ENCODE measurements at places on chromosomes 12 and 14.
A peak's percentile ranks its signal among the peaks of the same experiment; 100 is the strongest.

GRCh38 chr14:80536456-80536855 lies 325.2 kb upstream of the DIO2 start:
- DNase-seq: no peak

- DNase-seq: peak; percentile 58
Measured at GRCh38 chr12:49776413-49776812, 35.1 kb downstream of the TMBIM6 start.

DNA sequence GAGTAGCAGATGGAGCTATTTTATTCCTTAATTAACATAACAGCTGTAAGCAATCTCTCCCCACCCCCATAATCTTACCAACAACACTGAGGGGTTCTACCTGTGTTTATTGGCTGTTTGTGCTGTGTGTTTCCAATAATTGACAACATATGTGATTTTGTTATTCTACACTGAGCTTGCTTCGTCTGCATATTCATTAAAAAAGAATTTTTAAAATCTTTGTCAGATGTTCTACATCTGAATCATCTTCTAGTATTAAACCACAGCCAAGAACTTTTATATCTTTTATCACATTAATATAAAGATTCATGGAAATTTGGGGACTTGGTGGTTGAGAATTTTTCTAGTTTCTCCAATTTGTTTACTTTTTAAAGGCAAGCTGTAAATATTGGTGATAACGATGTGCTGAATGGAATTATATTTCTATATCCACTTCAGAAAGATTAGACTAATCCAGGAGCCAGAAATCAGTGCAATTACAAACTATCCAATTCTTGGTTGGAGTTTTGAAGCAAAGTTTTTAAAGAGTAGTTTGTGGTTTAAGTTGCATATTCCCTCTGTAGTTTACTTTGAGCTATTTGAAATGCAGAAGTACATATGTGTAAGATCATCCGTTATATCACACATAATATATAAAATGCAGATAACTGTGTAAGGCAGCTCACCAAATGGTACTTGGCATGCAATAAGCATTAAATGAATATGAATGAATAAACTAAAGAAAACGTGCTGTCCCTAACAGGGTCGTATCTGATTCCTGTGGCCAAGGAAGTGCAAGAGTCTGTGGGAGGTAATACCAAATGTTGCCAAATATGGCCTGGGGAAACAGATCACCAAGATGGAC lies 206.9 kb downstream of the PELI2 start:
- no peak for DNase-seq

- DNase-seq: no peak
Measured at GRCh38 chr14:59492384-59492783, 8.1 kb downstream of the JKAMP start.

DNA sequence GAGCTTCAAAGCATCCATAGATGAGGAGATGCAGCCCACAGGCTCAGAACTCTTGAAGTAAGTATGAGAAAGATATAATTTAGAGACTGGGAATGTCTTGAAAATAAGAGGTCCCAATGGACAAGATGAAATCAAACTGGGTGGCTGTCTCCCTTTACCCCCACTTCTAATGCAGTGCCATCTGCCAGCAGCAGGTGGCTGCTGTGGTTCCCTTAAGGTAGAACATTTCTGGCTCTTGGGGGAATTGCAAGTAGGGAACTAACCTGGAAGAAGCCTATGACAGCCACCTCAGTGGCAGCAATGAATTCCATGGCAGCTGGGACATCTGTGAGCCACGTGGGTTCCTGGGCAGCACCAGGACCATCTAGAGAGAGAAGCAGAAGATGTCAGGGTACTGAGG lies 648 bp downstream of the ERP27 start:
- DNase-seq: peak; percentile 36

- DNase-seq: peak; percentile 46
Measured at GRCh38 chr14:58362798-58363412, 32.8 kb upstream of the TOMM20L start.

DNA sequence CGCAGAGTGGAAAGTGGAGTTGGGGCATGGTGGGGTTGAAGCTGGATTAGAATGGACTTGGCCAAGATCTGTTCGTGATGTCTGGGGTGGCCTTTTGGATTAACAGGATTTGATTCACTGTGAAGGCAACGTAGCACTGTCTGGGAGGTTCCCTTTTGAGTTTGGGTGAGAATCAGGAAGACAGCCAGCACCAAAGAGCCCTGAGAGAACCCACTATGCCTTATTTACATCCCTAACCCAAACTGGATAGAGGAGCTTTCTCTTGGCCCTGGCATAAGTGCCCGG lies 269.6 kb downstream of the ZFP36L1 start:
- DNase-seq: no peak

Measured in CD4-positive, alpha-beta T cell treated with Interleukin-15 for 4 hours (primary cell).